SK-N-SH (cell line): ENCODE measurements at places on chromosomes 5 and 9. TPM values are rescaled to one million over a fixed set of nuclear protein-coding genes. Genes with fewer than 3 reads are reported as not detected.

SGCD gene
- polyA plus RNA-seq = 0.87 and 0.94 TPM in 2 replicates

- H3K27me3 ChIP-seq = no peaks in the 10 kb centered on the region
- peak overlapping the region; percentile 86; the same call in 1 of the 2 replicates for H3K27ac ChIP-seq
- no peak overlapping the region for H3K4me3 ChIP-seq
- no peak for DNase-seq
- peaks cover 5% of the 10 kb centered on the region; the same call in 1 of the 2 replicates for H3K4me1 ChIP-seq
Measured at GRCh38 chr5:105806596-105806995, 1864.1 kb downstream of the EFNA5 start.

GLDC gene
- polyA plus RNA-seq = 4.1 TPM in 2 replicates

GRCh38 chr5:147439254-147439653, 70.6 kb downstream of the DPYSL3 start:
- H3K27ac ChIP-seq = no peak overlapping the region
- no peaks in the 10 kb centered on the region for H3K27me3 ChIP-seq
- peaks cover 14% of the 10 kb centered on the region; the same call in 1 of the 2 replicates for H3K36me3 ChIP-seq
- H3K4me3 ChIP-seq = no peak overlapping the region
- peaks cover 9% of the 10 kb centered on the region; the same call in 1 of the 2 replicates for H3K4me1 ChIP-seq
- no peak for DNase-seq

DNA sequence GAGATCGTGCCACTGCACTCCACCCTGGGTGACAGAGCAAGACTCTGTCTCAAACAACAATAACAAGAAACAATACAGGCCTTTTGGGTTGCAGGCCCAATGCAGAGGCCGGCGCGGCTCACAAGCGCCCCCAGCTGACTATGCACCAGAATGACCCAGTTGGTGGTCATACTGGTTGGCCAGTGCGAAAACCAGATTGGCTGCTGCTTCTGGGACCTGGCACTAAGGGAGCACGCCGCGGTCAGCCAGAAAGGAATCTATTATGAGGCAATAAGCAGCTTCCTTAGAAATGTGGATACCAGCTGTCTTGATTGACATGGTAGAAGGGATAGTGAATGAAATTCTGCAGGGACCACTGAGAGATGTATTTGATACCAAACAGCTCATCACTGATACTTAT, 35.0 kb downstream of the RANBP17 start:
- DNase-seq = peak; percentile 5
- H3K27ac ChIP-seq = no peak overlapping the region
- no peaks in the 10 kb centered on the region for H3K36me3 ChIP-seq
- no peaks in the 10 kb centered on the region for H3K27me3 ChIP-seq
- no peak overlapping the region; the same call in 1 of the 2 replicates for H3K4me3 ChIP-seq
- no peaks in the 10 kb centered on the region for H3K4me1 ChIP-seq

PCDHA1 gene
- polyA plus RNA-seq = 0.16 and 0.21 TPM in 2 replicates

DNA sequence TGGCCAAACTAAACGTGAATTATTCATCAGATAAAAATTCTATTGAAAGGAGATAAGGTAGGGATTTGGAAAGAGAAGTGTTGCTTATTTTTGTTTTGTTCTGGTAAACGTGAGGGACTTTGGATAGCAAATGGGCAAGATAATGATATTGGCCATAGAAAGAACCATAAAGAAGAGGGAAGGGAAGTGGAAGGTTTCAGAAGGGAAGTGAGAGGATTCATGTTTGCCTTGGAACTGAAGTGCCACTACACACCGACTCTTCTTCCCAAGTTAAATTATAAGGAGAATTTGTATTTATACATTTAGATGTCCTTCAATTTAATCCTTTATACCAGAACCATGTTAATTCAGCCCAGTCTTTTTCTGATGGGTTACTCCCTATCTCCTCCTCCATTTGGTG, 42.1 kb upstream of the TAF11L2 start:
- H3K27ac ChIP-seq = no peak overlapping the region
- no peaks in the 10 kb centered on the region for H3K27me3 ChIP-seq
- H3K4me3 ChIP-seq = no peak overlapping the region
- H3K36me3 ChIP-seq = no peaks in the 10 kb centered on the region

VAV2 gene
- 12.9 and 14.9 TPM in 2 replicates for polyA plus RNA-seq

- H3K36me3 ChIP-seq = no peaks in the 10 kb centered on the region
- peaks cover 16% of the 10 kb centered on the region; the same call in 1 of the 2 replicates for H3K4me1 ChIP-seq
- H3K27ac ChIP-seq = no peak overlapping the region
- DNase-seq = no peak
- no peak overlapping the region for H3K4me3 ChIP-seq
- no peaks in the 10 kb centered on the region for H3K27me3 ChIP-seq
Measured at GRCh38 chr9:87722393-87723088, 3.4 kb upstream of the CTSL start.
